Hepatocyte (in vitro differentiated cells): ENCODE measurements at places on chromosomes 1 and 21.
A peak's percentile ranks its signal among the peaks of the same experiment; 100 is the strongest.

DNA sequence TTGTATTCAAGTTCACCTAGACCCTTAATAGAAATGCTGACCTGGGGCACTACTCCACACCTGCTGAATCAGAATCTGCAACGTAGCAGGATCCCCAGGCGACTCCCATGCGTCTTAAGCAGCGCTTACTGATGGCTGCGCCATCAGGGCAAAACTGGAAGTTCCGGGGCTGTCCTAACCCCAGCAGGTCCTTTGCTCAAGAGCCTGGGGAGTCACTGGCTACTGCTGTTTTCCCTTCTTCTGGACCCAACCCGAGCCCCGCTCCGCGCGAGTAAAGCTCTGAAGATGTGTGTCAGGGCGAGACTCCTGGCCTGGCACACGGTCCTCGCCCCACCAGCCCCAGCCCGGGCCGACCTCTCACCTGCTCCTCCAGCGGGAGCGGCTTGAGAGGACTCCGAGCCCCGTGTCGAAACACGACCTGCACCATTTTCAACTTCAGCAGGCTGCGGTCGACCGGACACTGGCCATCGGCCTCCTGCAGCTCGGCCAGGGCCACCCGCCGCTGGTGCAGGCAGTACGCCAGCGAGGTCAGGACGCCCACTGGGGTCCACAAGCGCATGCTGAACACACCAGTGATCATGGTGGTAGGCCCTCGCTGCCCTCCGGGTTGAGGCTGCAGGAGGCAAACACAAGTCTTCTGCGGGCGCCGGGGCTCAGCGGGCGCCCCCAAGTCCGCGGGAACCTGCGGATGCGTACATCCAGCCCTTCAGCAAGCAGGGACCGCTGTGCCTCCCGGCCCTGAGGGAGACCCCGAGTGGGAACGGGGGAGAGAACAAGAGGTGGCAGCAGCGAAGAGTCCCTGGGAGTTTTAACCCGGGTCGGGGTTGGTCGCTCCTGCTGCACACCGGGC, 630 bp downstream of the ACP6 start:
- peaks cover 13% of the 10 kb centered on the region for H3K4me1 ChIP-seq
- peak; percentile 65 for DNase-seq
- H3K4me3 ChIP-seq = peak overlapping the region; percentile 81
- H3K36me3 ChIP-seq = no peaks in the 10 kb centered on the region
- H3K27me3 ChIP-seq = no peaks in the 10 kb centered on the region

DNA sequence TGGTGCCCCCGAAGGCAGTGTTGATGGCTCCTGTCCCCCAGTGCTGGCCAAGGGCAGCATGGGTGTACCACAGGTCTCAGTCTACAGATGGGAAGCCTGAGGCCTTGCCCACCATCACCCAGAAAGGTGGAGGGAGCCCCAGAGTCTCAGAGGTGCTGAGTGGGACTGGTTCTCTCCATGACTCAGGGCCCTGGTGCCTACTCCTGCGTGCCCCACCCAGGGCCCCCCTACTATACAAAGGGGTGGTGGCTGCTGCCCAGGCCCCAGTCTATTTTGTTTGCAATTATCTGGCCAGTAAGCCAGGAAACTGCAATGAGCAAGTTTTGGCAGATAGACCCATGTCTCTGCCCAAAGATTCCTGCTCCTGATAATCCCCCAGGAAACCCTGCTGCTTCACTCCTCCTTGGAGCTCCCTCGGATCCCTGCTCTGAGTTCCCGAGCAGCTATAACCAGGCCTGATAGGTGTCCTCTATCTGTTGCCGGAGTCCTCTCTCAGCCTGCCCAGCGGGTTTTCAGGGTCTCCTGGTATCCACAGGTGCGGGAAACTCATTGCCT, 41.7 kb downstream of the EDN2 start:
- H3K36me3 ChIP-seq = no peaks in the 10 kb centered on the region
- H3K27ac ChIP-seq = no peak overlapping the region
- H3K4me3 ChIP-seq = no peak overlapping the region
- DNase-seq = no peak
- H3K4me1 ChIP-seq = no peaks in the 10 kb centered on the region

DNA sequence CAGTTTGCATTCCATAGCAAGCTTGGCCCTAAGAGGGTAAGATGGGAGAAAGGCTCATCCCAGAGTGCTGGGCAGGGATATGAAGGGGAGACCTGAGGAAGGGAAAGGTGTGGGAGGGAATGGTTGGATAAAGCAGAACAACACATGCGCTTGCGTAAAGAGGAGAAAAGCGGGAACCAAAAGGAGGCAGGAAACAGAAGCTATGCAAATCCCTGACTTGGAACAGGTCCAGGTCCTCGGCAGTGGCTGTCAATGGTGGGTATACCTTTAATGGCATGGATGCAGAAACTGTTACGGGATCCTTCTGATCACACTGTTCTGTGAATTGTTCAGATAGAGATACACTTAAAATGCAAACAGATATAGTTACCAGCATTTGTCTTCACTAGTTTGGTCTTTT, 455.6 kb downstream of the SIPA1L2 start:
- H3K27ac ChIP-seq = no peak overlapping the region
- no peak overlapping the region for H3K4me3 ChIP-seq
- H3K36me3 ChIP-seq = no peaks in the 10 kb centered on the region
- H3K4me1 ChIP-seq = no peaks in the 10 kb centered on the region
- H3K27me3 ChIP-seq = no peaks in the 10 kb centered on the region

DNA sequence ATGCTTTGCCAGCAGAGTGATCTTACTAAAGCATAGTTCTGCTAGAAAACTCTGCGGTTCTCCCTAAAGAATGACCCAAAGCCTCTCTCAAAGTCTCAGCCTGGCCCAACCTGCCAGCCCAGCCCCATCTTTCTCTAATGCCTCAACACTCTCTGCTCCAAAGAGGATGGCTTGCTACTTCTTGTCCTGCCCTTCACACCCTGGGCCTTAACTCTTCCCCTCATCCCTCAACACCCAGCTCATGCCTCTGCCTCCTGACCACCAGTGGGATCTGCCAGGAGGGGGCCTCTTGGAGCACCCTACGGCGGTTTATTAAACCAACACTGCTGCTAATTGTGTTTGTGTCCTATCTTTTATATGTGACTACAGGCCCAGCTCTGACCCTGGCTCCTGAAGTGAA, 52.4 kb downstream of the CD58 start:
- H3K27ac ChIP-seq = no peak overlapping the region
- H3K4me1 ChIP-seq = no peaks in the 10 kb centered on the region
- no peaks in the 10 kb centered on the region for H3K36me3 ChIP-seq
- H3K4me3 ChIP-seq = no peak overlapping the region

GRCh38 chr1:25447547-25447946, 16.9 kb downstream of the MACO1 start:
- no peaks in the 10 kb centered on the region for H3K4me1 ChIP-seq
- no peak overlapping the region for H3K27ac ChIP-seq
- H3K4me3 ChIP-seq = no peak overlapping the region
- H3K27me3 ChIP-seq = no peaks in the 10 kb centered on the region
- DNase-seq = no peak
- no peaks in the 10 kb centered on the region for H3K36me3 ChIP-seq

DNA sequence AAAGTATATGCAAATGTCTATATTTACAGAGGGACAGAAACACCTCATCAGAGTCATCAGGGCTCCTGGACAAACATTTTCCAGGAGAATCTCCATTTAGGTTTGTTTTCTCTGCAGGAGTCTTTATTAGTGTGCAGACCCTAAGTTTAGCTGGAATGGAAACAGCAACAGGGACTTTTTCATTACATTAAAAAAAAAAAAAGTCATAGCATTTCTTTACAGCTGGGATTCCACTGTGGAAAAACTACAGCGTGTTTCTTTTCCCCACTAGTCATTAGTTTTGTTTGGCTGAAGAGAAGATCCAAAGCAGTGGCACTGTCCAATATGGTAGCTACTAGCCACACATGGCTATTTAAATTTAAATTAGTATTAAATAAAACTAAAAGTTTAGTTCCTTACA, 49.6 kb downstream of the LHX4 start:
- no peak overlapping the region for H3K27ac ChIP-seq
- H3K4me1 ChIP-seq = peaks cover 10% of the 10 kb centered on the region
- no peak overlapping the region for H3K4me3 ChIP-seq
- no peaks in the 10 kb centered on the region for H3K27me3 ChIP-seq
- H3K36me3 ChIP-seq = no peaks in the 10 kb centered on the region
- DNase-seq = no peak
